Stimulated activated CD8-positive, alpha-beta memory T cell treated with anti-CD3 and anti-CD28 coated beads, Interleukin-4, amount 100 ng/mL, for 1 hour (primary cell): ENCODE measurements at places on chromosomes 1 and 21.

- DNase-seq = no peak
Observed at GRCh38 chr1:101055623-101056022, 30.0 kb upstream of the DPH5 start.

DNA sequence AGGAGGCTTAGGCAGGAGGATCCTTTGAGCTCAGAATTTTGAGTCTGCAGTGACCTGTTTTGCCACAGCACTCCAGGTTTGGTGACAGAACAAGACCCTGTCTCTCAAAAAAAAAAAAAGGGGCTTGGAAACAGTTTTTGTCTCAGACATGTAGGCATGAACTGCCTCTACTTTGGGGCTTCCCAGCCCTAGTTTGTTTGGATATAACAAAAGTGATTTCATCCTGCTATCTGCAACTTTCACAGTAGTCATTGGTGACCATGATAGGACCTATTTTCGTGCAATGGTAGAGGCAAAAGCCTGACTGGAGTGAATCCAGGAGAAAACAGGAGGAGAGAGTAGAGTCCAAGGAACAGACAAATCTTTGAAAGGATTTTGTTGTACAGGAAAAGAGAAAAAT is 20.3 kb upstream of the EVI5 start:
- no peak for DNase-seq

DNA sequence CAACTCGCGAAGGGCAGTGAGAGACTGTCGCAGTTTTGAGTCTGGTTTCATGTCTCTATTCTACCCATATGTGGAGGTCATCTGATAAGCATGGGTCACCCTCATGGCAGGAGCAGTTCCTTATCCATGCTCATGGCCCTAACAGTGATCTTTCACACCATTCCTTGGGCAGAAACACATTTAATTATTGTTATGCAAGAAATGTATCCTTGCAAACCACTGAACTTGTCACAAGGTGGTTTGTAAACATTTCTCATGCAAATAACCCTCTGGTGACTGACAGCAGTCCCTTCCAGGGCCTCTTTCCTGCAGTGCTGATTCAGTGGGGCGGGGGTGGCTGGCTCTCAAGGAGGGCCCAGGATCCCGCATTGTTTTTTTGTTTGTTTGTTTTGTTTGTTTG is 421.4 kb upstream of the RUNX1 start:
- no peak for DNase-seq

DNA sequence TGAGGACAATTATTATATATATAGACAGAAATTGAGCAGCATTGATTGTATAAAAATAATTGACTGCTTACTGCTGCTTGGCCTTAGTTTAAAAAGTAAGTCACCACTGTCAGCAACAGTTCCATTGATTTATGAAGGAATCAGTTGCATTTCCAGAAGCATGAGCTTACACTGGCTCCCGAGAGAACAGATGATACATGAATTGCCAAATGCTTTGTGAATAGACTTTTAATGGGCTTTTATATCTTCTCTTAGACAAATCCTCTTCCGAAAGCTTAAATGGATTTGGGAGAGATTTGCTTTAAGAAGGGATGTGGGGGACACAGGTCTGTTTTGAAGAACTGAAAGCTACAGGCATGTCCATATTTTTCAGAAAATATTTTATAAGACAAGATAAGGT is 7.5 kb downstream of the FHAD1 start:
- no peak for DNase-seq

- DNase-seq = no peak
Observed at GRCh38 chr21:38219049-38219628, 37.7 kb upstream of the KCNJ15 start.

DNA sequence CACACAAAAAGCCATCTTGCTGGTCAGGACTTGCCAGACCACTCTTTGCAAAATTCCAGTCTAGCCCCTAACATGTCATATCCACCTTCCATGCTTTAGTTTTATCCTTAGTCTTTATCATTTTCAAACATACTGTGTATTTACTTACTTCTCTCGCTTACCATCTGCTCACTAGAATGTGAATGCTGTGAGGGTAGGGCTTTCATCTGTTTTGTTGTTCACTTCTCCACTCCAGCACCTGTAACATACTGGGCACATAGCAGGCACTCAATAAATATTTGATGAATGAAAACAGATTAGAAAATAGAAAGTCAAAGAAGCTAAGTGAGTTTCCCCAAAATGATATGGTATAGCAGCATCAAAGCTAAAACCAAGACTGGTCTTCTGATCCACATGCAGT is 79.9 kb downstream of the OLFML2B start:
- no peak for DNase-seq
